ENCODE measurements at places on chromosomes 5 and 9.
A peak's percentile ranks its signal among the peaks of the same experiment; 100 is the strongest.

GRCh38 chr5:9781890-9782289 lies 151.7 kb upstream of the TAS2R1 start:
- DNase-seq = no peak

DNA sequence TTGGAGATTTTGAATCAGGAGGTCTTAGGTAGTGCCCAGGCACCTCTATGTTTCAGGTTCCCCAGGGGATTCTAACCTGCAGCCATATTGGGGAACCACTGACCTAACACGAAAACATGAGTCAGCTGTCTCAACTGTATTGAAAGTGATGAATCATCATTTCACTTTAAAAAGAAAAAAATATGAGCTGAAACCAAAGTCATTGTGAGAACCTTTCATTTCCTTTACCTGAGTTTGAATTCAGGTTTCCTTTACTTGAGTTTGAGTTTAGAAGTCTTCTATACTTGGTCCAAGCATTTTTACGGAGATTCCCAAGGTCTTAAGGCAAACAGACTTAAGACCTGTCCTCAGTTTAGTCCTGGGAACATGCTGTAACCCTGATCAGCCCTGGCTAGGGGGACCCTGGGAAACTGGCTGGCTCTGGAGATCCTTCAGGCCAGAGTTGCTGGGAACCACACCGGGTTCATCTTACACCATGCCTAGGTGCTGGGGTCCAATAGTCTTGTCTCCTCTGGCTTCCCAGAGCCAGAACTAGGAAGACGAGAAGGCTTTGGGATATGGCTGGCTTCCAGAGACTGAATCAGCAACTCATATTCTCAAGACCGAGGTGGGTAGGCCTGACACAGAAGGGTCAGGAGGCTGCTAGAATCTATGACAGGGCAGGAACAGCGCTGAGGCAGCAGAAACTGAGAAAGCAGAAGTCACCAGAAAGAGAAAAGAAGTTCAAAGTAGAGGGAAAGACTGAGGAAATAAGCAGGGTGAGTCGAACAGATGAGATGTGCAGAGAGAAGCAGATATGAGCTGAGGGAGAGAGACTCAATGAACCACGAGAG lies 16.4 kb upstream of the PDCD1LG2 start:
- DNase-seq = no peak

DNA sequence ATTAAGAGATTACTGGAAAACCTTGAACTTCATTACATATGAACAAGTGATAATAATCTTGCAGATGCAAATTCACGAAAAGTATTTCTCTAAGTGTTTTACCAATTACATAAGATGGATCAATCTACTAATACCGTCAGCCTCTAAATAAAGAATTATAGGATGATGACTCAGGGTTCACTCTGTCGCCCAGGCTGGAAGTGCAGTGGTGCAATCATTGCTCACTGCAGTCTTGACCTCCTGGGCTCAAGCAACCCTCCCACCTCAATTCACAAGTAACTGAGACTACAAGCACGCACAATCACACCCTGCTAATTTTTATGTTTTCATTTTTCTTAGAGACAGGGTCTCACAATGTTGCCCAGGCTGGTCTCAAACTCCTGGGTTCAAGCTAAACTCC lies 56.1 kb downstream of the CHD1 start:
- DNase-seq = no peak

GRCh38 chr9:135490166-135490870 lies 10.2 kb upstream of the MRPS2 start:
- DNase-seq = no peak

DNA sequence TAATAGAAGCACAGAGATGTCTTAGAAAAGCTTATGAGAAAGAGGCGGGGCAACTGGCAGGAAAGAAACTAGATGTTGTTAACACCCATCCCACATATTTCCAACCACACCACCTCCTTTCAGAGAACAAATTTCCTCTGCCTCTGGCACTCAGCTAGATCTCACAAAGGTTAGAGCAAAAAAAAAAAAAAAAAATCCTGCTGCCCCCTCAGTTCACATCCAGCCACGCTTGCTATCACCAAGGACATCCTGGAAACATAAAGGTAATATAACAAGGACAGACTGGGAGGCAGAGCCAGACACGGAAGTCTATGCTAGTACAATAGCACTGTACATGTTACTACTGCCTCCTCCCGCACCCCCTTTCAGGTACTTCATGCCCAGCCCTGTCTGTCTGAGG lies 238.0 kb upstream of the PTGER4 start:
- no peak for DNase-seq

DNA sequence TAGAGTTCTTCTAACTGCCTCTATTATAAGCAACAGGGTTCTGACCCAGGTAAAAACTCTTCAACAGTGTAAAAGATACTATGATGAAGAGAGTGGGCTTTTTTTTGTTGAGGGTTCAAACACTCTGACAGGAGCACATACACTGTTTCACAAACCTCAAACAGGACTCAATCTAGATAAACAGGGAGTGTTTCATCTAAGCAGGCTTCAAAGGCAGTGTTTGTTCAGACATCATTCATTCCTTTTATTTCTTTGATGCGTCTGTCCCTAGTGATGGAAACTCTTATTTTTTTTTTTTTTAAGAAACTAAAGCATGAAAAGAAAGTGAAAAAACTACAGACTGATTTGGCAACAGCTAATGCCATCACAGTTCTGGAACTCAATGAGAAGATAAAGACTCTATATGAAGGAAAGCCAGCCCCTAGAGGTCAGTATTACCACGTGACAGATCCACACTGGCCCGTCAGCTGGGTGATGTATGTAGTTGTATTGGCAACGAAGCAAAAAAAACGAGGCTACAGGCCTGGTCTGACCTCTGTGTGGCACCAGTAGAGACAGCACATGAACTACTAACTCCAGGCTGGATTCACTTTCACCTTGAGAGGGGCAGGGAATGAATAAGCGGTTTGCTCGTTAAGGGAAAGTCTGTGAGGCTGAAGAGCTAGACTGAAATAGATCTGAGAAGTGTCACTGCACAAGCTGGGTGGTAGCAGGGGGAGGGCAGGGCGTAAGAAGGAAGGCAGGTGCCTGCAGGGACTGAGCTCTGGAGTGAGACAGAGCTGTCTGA lies 172.2 kb downstream of the CCDC192 start:
- DNase-seq = peak; percentile 1

DNA sequence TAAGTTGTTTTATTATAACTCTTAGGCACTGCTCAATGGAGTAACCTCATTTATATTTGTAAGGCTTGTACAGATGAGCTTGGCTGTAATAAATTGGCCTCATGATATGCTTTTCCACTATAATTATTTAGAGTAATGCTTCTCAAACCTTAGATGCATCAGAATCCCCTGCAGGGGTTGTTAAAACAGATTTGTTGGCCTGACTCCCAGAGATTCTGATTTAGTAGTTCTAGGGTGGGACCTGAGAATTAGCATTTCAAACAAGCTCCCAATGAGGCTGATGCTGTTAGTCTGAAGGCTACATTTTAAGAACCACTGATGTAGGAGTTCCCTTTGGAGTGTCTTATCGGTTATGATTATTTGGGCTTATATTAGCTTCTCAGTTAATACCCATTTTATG lies 38.2 kb upstream of the ARSB start:
- DNase-seq = no peak

GRCh38 chr5:35651002-35651756 lies 33.5 kb downstream of the SPEF2 start:
- peak; percentile 9 for DNase-seq

DNA sequence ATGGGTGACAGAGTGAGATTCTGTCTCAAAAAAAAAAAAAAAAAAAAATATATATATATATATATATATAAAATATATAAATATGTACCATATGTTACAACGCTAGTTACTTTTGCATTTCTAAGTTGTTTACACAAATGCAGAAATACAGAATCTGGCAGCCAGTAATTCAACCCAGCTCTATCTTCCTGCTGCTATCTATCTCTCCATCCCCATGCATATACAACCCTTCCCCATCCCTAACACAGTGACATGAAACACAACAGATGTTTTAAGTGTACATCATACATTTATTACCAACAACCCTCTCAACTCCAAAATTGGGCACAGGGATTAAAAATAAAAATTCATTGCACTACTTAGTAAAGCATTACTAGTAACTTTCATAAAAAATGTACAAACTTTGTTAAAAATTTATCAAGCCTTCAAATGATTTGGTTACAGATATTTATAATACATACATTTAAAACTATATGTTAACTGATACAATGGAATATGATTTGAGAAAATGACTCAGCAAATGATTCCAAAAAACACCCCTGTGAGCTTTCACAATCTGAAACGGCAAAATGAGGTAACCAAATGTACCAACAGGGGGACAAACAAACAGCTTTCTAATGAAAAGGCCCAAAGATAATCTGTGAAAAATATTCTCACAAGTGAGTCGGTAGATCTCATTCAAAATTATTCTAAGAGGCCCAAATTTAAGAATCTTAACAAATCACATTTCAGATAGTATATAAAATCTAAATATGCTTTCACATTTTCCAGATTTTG lies 63.8 kb downstream of the RNF38 start:
- DNase-seq = no peak

GRCh38 chr9:124239249-124240073 lies 18.3 kb upstream of the NEK6 start:
- DNase-seq = no peak

GRCh38 chr5:106324356-106324755 lies 1346.4 kb downstream of the EFNA5 start:
- DNase-seq = no peak

- no peak for DNase-seq
Observed at GRCh38 chr9:127233550-127233949, 31.0 kb upstream of the GARNL3 start.

- no peak for DNase-seq
Observed at GRCh38 chr9:133046900-133047295, 14.9 kb upstream of the CEL start.

DNA sequence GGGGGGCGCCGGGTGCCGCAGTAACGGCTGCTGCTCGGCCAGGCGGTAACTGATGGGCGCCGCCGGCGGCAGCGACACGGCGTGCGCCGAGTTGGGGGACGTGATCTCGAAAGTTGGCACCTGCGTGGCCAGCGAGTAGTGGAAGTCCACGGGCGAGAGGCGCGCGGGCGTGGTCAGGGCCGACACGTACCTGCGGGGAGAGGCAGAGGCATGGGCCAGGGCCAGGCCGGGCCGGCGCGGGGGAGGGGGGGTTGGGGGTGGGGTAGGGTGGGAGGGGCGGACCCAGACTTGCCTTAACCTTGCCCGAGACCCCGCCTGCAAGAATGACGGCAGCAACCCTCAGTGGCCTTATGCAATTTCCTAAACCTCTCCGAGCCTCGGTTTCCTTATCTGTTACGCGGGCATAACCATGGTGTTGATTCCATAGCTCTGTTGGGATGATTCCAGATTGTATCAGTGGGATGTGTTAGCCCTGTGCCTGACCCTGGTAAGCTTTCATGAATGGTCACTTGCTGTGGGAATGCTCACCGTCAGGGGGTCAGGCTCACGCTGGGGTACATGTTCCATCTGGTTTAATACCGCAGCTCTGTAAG lies 53.0 kb downstream of the PSD2 start:
- no peak for DNase-seq

GRCh38 chr9:78871452-78872331 lies 574.8 kb downstream of the PSAT1 start:
- no peak for DNase-seq

- DNase-seq = no peak
Observed at GRCh38 chr9:114583371-114584155, 4.0 kb upstream of the ATP6V1G1 start.

DNA sequence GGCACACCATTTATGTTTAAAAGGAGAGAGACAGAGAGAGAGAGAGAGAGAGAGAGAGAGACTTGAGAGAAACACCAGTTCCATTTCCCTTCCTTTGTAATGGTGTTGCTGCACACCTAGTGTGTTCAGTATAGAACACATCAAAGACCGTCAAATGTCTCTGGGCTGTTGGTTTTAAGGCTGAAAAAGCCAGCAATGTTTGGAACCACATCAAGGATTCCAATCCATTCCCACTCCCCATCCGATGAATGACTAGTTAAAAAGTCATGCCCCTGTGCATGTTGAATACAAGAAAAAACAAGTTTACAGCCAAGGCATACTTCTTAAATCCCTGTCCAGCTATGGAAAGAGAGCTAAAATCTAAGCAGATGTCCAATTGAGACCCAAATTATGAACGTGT lies 83.0 kb upstream of the IFNE start:
- DNase-seq = no peak

GRCh38 chr5:125085797-125086505 lies 339.5 kb upstream of the ZNF608 start:
- no peak for DNase-seq

- no peak for DNase-seq
Observed at GRCh38 chr9:113620377-113621161, 157.0 kb downstream of the RGS3 start.

GRCh38 chr5:72288924-72289323 lies 31.1 kb downstream of the MRPS27 start:
- no peak for DNase-seq

DNA sequence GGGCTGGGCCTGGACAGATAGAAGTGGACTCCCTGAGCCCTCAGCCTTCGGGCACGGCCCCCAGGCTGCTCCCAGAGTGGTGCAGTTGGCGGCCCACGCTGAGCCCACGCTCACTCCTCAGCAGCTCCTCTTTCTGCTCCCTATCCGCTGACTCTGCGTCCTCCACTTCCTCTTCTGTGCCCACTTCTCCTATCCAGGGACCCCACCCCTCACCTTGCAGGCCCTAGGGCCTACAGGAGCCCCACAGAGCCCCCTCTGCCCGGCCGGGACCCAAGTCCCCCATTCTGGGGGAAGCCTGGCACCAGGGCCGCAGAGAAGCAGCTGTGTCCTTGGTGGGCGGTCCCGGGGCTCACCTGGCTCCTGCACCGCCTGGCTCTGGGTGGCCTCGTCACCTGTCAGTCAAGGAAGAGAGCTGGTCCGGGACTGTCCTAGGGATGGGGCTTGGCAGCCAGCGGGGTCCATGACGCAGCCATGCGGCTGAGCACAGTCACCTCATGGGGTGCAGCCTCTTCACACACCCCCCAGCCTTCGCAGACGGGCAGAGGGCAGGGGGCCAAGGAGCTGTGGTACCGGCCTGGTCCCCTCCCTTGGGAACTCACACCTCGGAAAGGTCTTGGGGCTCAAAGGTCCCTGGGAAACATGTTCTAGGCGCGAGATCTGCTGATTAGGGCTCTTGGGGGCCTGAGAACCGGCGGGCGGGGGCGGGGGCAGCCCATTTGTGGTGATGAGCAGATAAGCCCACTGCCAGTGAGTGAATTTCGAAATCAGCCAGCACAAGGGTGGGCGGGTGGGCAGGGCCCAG lies 5.4 kb upstream of the NRARP start:
- no peak for DNase-seq

- no peak for DNase-seq
Observed at GRCh38 chr5:53472279-53472678, 8.2 kb upstream of the FST start.

GRCh38 chr5:80492741-80493140 lies 4.8 kb downstream of the FAM151B start:
- no peak for DNase-seq

DNA sequence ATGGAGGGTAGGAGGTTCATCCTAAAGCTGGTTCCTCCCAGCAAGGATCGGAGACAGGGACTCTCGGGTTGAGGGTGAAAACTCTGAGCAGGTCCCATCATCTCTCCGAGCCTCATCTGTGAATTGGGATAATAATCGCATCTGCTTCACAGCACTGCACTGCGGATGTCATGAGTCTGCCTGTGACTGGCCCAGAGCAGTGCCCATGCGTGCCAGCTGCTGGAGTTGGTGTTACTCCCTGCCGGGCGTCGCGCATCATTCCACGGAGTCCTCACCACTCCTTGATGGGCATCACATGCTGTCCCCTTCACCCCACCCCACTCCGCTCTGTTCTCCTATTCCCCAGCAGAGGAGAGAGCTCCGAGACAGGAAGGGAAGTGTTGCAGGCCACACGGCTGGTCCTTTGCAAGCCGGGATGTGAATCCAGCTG lies 35.1 kb upstream of the ORM1 start:
- DNase-seq = no peak
